ENCODE measurements at places on chromosomes 1 and 21. TPM values are rescaled to one million over a fixed set of nuclear protein-coding genes. Genes with fewer than 3 reads are reported as not detected.
A peak's percentile ranks its signal among the peaks of the same experiment; 100 is the strongest.

DNA sequence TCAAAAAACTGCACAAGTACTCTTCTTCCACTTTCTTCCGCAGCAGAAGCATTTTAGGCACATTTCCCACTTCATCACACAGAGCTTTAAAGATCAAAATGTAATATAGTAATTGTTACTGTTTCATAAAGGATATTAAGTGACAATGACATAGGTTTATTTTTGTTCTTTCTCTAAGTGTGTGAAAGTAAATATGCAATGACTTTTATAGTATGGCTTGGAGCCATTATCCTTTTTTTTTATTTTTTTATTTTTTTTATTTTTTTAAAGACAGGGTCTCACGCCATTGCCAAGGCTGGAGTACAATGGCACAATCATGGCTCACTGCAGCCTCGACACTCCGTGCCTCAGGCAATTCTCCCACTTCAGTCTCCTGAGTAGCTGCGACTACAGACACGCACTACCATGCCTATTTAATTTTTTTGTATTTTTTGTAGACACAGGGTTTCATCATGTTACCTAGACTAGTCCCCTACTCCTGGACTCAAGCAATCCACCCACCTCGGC lies 7.0 kb downstream of the TRIM33 start:
- DNase-seq = no peak

DNA sequence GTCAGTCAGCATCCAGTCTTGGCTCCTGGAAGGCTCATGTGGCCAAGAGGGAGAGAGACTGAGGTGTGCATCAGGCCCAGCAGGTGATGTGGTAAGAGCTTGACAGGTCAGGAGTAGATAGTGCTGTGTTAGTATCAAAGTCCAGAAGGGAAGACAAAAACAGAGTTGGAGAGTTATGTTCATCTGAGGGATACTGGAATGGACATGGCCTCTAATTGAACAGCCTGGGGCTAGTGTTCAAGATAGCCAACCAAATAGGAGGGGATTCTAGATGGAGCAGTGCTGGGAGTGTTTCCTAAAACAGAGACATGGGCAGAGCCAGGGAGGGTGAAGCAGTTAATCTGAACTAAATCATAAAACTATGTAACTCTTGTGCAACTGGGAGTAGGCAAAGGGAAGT lies 120.7 kb upstream of the MARK1 start:
- no peak for DNase-seq

Gene OR2T11
- total RNA-seq = not detected

DNA sequence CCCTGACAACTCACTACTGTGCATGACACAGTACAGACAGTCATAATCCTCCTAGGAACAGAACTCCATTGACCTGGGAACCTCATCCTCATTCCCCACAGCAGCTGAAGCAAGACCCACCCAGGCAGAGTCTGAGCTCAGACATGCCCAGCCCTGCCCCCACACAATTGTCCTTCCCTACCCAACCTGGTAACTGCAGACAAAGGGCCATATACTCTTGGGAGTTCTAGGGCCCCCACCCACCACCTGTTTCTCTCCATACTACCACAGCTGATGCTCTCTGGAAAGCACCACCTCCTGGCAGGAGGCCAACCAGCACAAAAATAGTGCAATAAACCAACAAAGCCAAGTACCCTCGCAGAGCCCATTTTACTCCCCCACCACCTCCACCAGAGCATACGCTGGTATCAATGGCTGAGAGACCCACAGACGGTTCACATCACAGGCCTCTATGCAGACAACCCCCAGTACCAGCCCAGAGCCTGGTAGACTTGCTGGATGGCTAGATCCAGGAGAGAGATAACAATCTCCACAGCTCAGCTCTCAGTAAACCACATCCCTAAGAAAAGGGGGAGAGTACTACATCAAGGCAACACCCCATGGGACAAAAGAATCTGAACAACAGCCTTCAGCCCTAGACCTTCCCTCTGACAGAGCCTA lies 159.7 kb upstream of the CXADR start:
- DNase-seq = no peak

Gene DIP2A
- total RNA-seq = 60.1 TPM

DNA sequence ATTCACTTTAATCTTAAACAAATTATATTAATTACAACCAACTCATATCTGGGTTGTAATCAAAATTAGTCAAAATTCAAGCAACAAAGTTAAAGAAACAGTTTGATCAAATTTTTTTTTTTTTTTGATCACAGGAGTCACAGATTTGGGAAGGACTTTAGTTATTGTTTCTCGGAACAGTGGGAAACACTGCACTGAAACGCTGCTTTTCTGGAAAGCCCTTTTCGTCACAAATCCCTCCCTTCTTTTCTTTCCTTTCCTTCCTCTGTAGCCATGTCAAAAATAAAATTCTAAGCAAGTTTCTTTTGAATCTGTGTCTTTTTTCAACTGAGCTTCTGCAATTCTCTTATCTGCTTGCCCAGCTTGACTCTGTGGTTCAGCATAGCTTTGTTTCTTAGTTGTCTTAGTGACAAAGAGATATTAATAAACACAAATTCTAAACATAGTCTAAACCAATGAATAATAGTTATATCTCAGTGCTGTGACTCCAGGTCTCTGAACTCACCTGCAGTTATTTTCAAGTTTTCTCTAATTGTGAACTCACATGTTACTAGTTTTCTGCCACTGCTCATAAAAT lies 53.8 kb downstream of the PTGS2 start:
- no peak for DNase-seq

GRCh38 chr1:183484254-183484653 lies 12.0 kb downstream of the SMG7 start:
- no peak for DNase-seq

Gene TLR5
- not detected for total RNA-seq

- DNase-seq = no peak
Observed at GRCh38 chr1:247962911-247963588, 2.0 kb upstream of the OR2AK2 start.

Gene GJA9
- total RNA-seq = not detected

DNA sequence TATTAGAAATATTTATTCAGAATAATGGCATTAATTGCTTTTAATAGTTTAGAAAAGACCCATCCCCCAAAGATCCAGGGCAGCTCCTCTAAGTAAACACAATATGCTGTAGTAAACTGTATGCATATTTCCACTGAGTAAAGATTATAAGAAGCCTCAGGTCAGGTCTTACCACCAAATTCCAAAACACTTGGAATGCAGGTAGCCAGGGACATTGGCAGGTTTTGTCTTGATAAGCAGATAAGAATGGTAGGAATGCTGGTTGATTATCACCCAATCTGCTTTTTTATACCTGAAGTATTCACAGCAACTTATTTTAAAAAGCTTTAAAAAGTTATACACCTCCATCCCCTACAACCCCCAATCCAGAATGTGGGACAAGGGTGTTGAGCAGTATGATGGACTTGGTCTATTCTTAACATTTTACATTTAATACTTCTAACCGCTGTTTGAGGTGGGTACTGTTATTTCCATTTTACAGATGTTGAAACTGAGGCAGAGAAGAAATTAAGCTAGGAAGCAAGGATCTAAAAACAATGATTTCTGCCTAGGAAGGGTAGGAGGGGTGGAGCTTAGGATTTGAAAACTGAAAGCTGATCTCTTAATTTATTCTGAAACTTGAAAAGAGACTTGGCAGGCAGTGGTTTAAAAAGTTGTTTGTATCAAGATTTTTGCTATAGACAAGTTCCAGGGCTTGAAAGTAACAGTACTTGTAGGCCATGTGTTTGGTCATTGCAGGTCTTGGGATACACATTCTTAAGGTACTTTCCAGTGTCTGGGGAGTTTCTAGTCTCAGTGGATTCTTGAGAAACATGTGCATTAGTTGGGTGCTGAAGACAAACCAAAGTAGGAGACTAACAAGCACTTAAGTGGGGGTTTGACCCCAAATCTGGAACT lies 15.6 kb upstream of the THEM4 start:
- DNase-seq = no peak

DNA sequence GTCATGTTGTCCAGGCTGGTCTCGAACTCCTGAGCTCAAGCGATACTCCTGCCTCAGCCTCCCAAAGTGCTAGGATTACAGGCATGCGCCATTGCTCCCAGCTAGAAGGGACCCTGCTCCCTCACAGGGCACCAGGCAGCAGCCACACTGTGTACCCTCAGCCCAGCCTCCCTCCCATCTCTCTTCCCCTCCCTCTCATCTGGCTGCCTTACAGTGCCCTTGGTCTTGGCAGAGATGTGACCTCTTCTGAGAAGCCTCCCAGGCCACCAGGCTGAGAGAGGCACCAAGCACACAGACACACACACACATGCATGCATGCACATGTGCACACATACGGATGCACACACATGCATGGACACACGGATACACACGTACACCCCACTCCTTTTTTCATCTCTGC lies 25.0 kb downstream of the EPHA2 start:
- no peak for DNase-seq

Gene FCRL6
- total RNA-seq = not detected

GRCh38 chr1:244344001-244344400 lies 107.7 kb downstream of the ADSS2 start:
- DNase-seq = no peak

DNA sequence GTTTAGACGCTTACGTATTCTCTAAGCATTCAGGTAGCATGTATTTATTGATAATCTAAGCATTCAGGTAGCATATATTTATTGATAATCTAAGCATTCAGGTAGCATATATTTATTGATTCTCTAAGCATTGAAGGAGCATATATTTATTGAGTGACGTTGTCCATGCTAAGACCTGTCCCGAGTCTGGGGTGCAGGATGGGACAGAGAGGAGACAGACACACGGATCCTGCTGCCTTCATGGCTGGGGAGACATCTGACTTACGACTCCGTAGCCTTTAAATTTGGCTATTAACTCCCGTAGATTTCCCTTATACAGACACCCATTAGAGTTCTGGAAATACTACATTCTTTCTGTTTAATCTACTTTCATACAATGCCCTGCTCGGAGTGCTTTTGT lies 982 bp downstream of the SCCPDH start:
- DNase-seq = no peak

- peak; percentile 32 for DNase-seq
Observed at GRCh38 chr1:12480748-12481362, 137.2 kb downstream of the DHRS3 start.

All from activated naive CD4-positive, alpha-beta T cell treated with anti-CD3 and anti-CD28 coated beads, Interleukin-2, amount 50 U/mL, for 72 hours (primary cell).